Stimulated activated CD4-positive, alpha-beta T cell treated with anti-CD3 and anti-CD28 coated beads, TNF-alpha, amount 100 ng/mL, for 1 hour (primary cell): ENCODE measurements at places on chromosomes 3 and 15.

DNA sequence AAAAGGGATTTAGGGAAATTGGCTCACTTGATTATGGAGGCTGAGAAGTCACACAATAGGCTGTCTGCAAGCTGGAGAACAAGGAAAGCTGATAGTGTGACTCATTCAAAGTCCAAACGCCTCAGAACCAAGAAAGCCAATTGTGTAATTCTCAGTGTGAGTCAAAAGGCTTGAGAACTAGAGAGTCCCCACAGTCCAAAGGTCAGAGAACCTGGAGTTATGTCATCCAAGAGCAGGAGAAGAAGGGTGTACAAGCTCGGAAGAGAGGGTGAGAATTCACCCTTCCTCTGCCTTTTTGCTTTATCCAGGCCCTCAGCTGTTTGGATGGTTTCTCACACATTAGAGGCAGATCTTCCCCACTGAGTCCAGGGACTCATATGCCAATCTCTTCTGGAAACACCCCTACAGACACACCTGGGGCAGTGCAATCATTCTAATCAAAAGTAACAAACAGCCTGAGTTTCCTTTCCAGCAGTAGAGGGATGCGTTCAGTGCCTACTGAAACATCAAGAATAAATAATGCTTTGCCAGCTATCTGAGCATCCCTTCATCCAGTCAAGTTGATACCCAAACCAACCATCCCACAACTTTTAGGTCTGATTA, 271.5 kb downstream of the SATB1 start:
- DNase-seq, result no peak

DNA sequence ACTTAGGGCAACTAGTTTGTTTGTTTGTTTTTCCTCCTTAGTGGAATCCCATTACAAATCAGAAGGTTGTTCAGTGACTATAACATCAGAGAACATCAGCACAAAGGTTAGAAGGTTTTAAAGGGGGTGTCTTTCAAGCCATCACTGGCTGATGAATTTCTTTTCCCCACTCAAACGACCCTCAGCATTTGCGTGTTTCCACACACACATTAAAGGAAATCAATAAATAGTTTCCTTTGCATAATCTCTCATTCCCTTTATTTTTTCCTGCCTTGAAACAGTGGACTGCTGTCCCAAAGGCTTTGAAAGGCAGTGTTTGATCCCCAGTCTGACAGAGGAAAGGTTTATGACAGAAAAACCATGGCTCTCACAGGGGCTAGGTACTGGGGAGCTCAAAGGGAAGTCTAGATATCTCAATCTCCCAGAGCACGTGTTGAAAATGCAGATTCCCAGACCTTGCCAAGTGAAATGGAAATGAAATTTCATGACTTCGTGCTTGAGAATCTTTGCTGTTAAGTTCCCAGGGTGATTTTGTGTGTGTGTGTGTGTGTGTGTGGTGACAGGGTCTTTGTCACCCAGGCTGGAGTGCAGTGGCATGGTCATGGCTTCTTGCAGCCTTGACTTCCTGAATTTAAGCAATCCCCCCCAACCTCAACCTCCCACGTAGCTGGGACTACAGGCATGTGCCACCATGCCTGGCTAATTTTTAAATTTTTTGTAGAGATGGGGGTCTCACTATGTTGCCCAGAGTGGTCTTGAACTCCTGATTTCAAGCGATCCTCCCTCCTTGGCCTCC, 2.2 kb upstream of the INTS14 start:
- DNase-seq, result no peak

GRCh38 chr3:10467204-10467603, 38.2 kb downstream of the ATP2B2 start:
- DNase-seq, result no peak

DNA sequence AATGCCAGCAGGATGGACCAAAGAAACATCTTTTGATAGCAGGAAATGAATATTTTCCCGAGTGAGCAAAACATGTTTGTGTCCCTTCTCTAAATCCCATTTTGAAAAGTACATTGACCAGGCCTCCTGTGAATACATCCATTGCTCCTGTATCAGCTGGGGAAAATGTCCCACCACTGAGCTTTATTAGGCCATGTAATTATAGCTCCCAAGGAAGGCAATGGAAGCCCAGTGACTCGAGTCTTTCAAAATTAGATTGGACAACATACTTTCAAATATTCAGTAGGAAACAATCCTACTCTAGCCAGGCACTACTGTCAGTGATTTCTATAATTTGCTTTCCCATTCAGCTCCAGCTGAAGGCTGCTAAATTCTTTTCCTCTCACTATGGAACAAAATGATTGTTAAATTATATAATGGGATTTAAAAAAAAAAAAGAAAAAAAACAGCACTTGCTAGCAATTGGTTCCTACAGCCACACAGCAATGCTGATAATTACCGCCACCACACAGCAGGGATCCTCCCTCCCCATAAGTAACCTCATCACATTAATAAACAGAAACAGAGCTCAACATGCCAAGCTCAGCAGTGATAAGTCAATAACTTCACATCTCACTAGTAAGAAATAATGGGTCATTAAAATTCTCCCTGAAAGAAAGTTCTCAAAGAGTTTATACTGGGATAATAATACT, 172.4 kb upstream of the SLC2A2 start:
- DNase-seq, result no peak

- DNase-seq, result no peak
These were observed 47.5 kb downstream of the CFAP92 start for GRCh38 chr3:128946411-128946810.

- no peak for DNase-seq
These were observed 527.2 kb downstream of the FOXP1 start for GRCh38 chr3:71056327-71056726.

- DNase-seq, result no peak
These were observed 567.1 kb upstream of the NR2F2 start for GRCh38 chr15:95763426-95763825.

- no peak for DNase-seq
These were observed 7.9 kb downstream of the ANP32A start for GRCh38 chr15:68812597-68813431.

DNA sequence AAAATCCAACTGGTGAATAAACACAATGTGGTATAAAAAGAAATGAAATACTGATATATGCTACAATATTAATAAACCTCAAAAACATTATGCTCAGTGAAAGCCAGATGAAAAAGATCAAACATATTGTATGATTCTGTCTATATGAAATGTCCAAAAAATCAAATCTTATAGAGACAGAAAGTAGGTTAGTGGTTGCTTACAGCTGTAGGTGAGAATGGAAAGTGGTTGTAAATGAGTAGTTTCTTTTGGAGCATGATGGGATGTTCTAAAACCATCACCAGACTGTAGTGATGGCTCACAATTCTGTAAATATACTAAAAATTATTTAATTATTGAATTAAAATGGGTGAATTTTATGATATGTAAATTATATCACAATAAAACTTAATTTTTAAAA, 58.4 kb downstream of the SENP7 start:
- no peak for DNase-seq

DNA sequence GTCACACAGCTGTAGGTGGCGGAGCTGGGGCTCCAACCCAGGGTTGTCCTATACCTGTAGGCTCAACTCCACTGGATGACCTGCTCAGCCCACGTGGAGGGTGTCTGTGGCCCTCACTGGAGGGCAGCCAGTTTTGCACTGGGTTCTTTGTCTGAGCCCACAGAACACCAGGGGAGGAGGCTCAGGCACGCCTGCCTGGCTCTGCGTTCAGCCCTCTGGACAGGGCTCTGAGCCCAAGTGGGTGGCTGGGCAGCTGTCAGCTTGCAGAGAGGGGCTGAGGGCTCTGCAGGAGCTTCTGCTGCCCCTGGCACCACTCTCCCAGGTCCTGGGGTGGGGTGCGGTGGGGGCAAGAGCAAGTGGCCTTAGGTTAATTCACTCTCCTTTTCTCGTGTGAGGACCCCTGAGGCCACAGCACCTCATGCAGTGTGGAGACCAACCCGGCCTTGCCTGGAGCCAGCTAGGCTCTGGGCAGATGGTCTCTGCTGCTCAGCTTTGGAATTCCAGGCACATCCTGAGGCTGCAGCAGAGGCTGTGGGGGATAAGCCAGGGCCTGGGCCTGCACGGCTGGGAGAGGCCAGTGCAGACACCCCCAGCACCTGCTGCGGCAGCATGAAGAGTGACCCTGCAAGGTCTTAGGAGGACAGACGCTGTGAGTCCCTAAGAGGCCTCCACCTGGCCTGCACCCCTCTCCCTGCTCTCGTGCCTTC, 23.5 kb downstream of the DUSP7 start:
- no peak for DNase-seq

DNA sequence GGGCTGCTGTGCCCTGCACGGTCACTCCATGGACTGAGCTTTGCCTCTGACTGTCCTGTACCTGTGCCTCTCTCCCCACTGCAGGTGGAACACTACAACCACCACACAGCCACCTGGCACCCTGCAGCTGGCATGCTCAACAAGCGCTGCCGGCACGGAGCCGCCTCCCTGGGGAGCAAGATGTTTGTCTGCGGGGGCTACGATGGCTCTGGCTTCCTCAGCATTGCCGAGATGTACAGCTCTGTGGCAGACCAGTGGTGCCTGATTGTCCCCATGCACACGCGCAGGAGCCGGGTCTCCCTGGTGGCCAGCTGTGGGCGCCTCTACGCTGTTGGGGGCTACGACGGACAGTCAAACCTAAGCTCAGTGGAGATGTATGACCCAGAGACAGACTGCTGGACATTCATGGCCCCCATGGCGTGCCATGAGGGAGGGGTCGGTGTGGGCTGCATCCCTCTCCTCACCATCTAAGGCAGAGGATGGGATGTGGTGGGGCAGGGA, 37.3 kb upstream of the PTPN23 start:
- no peak for DNase-seq

GRCh38 chr3:13051066-13051465, 22.2 kb downstream of the IQSEC1 start:
- DNase-seq, result no peak

DNA sequence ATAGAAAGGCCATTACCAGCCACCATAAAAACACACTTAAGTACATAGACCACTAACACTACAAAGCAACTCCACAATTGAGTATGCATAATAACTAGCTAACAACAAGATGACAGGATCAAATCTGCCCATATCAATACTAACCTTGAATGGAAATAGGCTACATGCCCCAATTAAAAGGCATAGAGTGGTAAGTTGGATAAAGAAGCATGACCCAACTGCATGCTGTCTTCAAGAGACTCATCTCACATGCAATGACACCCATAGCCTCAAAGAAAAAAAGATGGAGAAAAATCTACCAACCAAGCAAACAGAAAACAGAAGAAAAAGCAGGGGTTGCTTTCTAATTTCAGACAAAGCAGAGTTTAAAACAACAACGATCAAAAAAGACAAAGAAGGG, 218.7 kb downstream of the ISL2 start:
- DNase-seq, result no peak

DNA sequence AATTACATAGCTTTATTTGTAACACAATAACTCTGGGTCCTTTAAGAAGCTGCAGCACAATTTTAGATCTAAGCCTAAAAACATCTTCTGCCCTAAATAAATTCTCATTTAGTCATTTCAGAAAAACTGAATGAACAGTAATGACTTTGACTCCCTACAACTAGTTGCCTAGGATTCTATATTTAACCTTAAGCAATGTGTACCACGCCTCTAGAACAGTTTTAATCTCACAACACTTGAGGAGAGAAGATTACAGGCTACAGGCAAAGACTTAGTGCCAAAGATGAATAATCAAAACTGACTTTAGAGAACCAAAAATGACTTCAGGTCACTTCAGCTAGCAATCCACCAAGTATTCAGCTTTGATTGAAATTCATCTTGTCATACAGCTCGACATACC, 192.8 kb downstream of the ULK4 start:
- DNase-seq, result no peak

- DNase-seq, result no peak
These were observed 93.7 kb downstream of the RAD18 start for GRCh38 chr3:8869613-8870012.

GRCh38 chr3:64693031-64693430, 5.2 kb upstream of the ADAMTS9 start:
- DNase-seq, result no peak

DNA sequence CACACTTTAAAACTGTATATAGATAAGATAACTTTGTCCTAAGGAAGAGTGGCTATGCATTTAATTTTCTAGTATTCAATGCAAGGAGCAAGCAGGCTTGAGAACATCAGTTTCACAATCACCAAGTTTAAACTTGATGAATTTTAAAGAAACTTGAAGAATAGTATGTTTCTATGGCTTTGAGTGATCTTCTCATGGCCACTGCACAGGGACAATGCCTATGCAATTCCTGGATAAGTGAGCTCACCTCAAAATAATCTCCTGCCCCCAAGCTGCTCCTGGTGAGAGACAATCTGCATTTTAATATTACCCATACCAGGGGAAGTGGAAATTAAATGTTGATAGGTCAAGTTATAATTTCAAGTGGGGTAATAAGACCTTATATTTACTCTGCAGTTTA, 376.6 kb upstream of the CBLB start:
- DNase-seq, result no peak

GRCh38 chr3:191294291-191294690, 34.9 kb upstream of the CCDC50 start:
- DNase-seq, result no peak

DNA sequence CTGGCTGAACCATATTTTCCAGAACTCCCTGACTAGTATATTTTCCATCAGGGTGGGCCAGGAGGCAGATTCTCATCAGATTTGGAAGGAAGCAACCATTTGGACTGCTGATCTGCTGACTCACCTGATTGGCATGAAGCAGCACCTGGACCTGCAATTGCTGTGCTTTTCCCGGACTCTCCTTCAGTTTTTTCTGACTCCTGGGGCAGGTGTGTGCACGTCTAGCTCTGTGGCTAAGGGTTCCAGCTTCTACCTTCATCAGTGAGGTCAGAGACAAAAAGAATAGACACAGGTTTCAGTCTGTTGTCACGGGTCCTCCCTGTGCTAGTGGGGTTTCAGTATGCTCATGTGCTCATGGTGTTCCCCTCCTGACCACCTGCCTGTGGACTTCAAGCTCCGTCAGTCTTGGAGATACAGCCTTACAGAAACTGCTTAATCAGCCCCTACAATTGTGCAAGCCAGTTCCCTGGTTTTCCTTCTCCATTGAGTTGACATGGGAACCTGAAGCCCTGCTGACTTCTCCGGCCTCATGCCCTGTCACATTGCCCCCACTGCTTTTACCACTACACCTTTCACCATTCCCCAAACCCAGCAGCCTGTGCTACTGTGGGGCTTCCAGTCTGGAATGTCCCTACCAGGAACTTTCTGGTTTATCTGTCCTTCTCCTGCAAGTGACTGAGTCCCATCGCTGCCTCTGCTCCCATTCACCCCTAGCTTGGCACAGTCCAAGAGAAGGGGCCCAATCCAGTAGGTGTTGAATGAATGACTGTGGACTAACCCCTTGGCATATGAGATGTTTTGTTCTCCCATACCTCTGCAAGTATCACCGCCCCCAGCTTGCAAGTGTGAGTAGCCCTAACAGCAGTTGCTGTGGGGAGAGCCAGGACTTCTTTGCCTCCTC, 31.7 kb downstream of the HMCES start:
- no peak for DNase-seq

- DNase-seq, result no peak
These were observed 25.5 kb downstream of the OSBPL10 start for GRCh38 chr3:31955581-31955980.

GRCh38 chr15:35208353-35208752, 123.3 kb upstream of the NANOGP8 start:
- DNase-seq, result no peak

GRCh38 chr15:34070003-34070402, 31.0 kb upstream of the AVEN start:
- DNase-seq, result no peak

- DNase-seq, result no peak
These were observed 372.1 kb downstream of the MAGI1 start for GRCh38 chr3:65666448-65667091.
